ENCODE measurements at places on chromosomes 16 and 17.

- no peak for DNase-seq
Measured at GRCh38 chr17:82301916-82302567, 15.4 kb downstream of the CD7 start.

- no peak for DNase-seq
Measured at GRCh38 chr17:11121341-11121985, 119.5 kb upstream of the SHISA6 start.

DNA sequence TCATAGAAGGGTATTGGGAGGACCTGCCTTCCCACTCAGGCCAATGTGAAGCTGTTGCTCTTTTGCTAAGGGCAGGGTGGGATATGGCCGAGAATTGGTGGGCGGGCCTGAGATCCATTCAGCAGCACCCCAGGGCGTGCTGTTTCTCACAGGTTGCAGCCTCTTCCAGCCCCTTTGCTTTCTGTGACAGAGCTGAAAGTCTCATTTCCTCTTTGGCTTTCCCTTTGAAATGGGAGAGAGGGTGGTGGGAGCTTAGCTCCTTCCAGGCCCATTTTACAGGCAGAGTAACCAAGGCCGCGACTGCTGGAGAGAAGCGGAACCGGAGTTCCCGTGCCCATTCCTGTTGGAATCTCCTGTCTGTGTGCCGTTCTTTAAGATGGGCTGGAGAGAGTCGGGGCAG lies 183.0 kb downstream of the RAB11FIP4 start:
- DNase-seq, result no peak

- no peak for DNase-seq
Measured at GRCh38 chr16:2058420-2058819, 10.6 kb downstream of the TSC2 start.

- DNase-seq, result no peak
Measured at GRCh38 chr16:4888428-4889135, 41.3 kb downstream of the UBN1 start.

GRCh38 chr17:78735832-78736525 lies 46.1 kb downstream of the CYTH1 start:
- peak; percentile 34 for DNase-seq

GRCh38 chr17:6580625-6581024 lies 24.3 kb upstream of the PITPNM3 start:
- DNase-seq, result no peak

GRCh38 chr17:1455291-1455796 lies 688 bp downstream of the CRK start:
- DNase-seq, result peak; percentile 55

DNA sequence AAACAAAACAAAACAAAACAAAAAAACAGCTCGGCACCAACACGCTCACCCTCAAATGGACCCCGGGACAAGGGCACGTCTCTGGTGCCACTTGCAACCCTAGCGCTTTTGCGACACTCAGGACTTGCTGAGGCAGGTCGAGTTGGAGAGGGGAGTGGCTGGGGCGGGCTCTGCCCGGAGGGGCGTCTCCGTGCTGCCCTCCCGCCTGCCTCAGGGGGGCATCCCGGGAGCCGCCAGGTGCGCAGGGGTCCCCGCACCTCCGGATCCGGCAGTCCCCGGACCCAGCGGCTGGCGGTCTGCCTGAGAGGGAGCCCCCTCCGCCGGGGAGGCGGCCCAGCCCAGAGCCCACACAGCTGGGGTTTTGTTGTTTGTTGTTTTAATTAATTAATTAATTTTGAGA lies at the start of gene SLC52A1:
Gene SLC52A1 (minus strand): TSS at position 112 of the 400 bp plus-strand sequence. CDS start 820 bp downstream, outside the sequence.
- DNase-seq, result no peak

- DNase-seq, result no peak
Measured at GRCh38 chr16:47250983-47251382, 107.2 kb upstream of the NETO2 start.

- DNase-seq, result no peak
Measured at GRCh38 chr16:2498531-2499253, 15.1 kb upstream of the ATP6V0C start.

DNA sequence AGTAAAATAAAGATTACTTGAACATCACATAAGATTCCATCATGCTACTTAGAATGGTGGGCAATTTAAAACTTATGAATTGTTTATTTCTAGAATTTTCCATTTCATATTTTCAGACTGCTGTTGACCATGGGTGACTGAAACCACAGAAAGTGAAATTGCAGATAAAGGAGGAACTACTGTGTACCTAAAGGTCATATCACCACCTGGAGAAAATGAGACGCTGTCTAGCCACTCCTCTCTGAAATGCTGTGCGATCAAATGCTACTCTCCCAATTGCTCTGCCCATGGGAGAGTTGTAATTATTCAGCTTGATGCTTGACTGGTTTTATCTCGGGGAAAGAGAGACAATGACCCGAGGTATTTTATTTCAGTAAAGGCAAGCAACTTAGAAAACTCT lies 128.9 kb upstream of the ERCC4 start:
- no peak for DNase-seq

- DNase-seq, result no peak
Measured at GRCh38 chr17:19533718-19534561, at the start of gene SLC47A1. Gene SLC47A1 (plus strand): TSS chr17:19533854. CDS start chr17:19533940, 86 bp downstream.

GRCh38 chr17:58313815-58314705 lies 14.5 kb downstream of the TSPOAP1 start:
- DNase-seq, result no peak

DNA sequence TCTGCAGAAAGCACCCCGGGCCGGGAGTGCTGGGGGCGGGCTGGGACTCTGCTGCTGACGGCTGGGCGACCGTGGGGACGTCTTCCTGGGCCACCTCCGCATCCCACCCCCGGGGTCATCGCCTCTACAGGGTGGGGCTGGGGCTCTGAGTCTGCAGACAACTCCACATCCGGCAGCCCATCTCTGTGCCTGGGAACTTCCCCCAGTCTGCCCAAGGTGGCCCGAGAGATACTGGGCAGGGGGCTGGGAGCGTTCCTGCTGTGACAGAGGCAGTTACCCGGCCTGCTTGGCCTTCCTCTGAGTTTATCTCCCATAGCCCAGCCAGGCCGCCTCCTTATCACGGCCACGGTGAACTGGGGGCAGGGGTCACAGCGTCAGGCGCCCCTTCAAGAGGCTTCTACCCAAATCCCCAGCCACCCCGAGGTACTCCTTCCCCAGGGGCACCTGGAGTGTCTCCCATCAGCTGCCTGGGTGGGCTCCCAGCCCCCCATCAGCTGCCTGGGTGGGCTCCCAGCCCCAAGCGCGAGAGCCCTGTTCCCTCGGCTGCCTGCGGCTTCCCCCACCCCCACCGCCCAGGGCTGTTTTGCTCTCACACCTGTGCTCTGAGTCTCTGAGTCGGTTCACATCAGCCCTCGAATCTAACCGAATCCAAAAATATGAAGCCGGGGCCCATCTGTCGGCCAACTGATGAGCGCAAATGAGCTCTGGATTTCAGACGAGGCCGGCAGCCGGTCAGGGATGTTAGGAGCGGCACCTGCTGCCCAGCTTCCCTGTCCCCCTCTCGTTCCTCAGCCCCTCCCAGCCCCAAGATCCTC lies 15.6 kb upstream of the CBFA2T3 start:
- no peak for DNase-seq
